LHCN-M2 (cell line): ENCODE measurements at places on chromosomes 3 and 15. TPM values are rescaled to one million over a fixed set of nuclear protein-coding genes. Genes with fewer than 3 reads are reported as not detected.

GRCh38 chr15:100703032-100703578, 100.7 kb downstream of the ASB7 start:
- peak; percentile 46 for DNase-seq

SCAMP5 gene
- 0.51 and 0.98 TPM in 2 replicates for total RNA-seq

TICRR gene
- 8.0 and 9.9 TPM in 2 replicates for total RNA-seq

CP gene
- 0.06 TPM in 1 of 2 replicates, not detected in the other for total RNA-seq
